ENCODE measurements at places on chromosomes 3 and 15.

- no peak for DNase-seq
Observed at GRCh38 chr15:79025201-79025600, 65.4 kb downstream of the RASGRF1 start.

- DNase-seq = no peak
Observed at GRCh38 chr3:194930377-194931204, 244.9 kb downstream of the FAM43A start.

DNA sequence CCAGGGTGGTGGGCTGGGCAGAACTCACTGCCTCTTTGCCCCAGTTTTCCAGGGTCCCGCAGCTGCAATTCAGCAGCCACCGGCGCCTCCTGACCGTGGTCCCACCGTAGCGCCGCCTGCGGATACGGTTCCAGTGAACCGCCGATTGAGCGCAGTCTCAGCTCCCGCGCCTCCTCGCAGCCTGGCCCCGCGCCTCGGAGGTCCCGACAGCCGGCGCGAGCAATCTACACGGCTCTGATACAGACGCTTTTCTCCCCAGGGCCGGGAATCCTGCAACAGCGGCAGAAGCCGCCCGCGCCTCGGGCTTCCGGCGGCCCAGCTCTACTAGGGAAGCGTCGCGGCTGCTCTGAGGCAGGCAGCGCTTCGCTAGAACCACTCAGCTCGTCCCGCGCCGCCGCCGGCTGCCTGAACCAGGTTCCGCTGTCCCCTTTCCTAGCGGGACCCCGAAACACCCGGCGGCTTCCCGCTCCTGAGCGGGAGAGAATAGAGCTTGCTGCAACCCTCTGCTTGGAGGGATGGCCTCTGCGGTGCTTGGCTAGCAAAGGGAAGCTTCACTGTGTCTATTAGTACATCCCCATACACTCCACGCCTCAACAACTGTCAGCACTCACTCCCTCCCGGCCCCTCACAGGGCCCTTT lies 3.1 kb downstream of the FOXL2NB start:
- DNase-seq = no peak

- no peak for DNase-seq
Observed at GRCh38 chr3:101039285-101039684, 46.1 kb upstream of the ABI3BP start.

GRCh38 chr15:69509131-69509530 lies 56.5 kb downstream of the RPLP1 start:
- DNase-seq = no peak

DNA sequence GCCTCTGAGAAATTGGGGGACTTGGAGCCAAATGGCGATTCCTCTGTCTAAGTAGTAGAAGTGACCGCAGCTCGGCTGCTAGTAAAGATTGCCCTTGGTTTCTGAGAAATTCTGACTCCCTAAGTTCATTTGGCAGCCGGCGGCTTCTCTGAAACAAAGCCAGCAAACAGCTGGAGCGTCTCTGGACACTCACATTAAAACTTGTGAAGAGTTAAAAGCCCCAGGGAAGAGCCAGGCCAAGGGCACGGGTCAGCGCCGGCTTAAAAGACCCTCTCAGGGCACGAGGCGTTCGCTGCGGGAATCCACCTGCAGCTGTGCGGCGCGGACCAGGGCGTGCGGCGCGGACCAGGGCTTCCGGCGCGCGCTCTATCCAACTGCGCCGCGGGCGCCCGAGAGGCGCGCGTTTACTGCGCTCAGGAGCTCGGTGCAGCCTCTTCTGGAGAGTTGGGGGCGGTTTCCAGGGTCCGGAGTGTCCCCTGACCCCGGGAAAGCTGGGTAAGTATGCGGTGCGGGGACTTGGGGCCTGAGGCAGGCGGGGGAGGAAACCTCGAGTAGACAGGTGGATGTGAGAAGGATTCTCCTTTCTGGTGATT lies at the start of gene COL6A5:
Gene COL6A5, plus strand, starts transcription at position 186 of the 593 bp plus-strand sequence. CDS start 27,967 bp downstream, outside the sequence.
- DNase-seq = no peak

DNA sequence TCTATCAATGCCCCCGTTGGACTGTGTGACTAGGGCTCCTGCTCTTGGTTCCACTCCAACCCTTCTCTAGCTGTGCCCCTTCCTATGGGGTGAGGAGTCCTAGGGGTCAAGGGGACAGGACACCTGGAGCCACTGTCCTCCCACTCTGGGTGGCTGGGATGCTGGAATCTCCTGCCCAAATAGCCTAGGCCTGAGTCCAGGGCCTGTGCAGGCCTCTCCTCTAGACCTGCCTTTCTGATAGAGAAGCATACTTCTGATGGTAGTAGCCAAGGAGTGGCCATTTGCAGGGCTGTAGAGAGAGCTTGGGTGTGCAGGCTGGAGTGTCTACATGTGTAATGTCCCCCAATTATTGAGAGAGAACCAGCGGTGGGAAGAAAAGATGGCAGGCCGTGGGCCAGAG lies 54.2 kb downstream of the ITGA11 start:
- no peak for DNase-seq

GRCh38 chr3:118406562-118406961 lies 628.1 kb downstream of the IGSF11 start:
- no peak for DNase-seq

- no peak for DNase-seq
Observed at GRCh38 chr3:69090021-69090420, 5.3 kb downstream of the ARL6IP5 start.

DNA sequence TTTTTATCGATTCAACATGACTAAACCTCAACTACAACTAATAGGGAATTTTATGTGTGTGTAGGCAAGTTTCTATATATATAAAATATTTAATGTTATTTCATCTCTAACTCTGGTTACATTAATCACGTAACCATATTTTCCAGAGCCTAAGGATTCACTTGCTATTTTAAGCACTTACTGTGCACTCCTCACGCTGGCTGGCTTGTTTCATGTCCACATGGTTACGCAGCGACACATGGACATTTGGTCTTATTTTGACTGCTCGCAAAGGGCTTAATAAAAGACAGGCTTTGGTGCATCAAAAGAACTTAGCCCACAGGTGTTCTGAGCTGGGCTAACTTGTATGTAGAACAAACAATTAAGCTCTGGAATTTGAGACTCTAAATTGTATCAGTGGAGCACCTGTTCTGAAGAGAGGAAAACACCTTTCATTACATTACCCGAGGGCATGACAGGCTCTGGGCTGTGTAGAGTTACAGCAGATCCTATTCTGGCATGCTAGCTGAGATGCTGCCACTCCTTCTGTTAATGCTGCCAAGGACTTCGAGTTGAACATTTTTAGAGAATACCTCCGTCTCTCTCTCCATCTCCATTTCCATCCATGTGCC lies 130.0 kb upstream of the NR2F2 start:
- DNase-seq = no peak

- no peak for DNase-seq
Observed at GRCh38 chr3:171254315-171254714, 205.9 kb downstream of the TNIK start.

- DNase-seq = no peak
Observed at GRCh38 chr3:58880182-58880581, 169.6 kb downstream of the CFAP20DC start.

GRCh38 chr15:89628806-89629715 lies 26.2 kb downstream of the KIF7 start:
- DNase-seq = no peak

- DNase-seq = no peak
Observed at GRCh38 chr15:67311731-67312130, 57.1 kb downstream of the IQCH start.

- no peak for DNase-seq
Observed at GRCh38 chr15:93449798-93450197, 360.8 kb upstream of the RGMA start.

DNA sequence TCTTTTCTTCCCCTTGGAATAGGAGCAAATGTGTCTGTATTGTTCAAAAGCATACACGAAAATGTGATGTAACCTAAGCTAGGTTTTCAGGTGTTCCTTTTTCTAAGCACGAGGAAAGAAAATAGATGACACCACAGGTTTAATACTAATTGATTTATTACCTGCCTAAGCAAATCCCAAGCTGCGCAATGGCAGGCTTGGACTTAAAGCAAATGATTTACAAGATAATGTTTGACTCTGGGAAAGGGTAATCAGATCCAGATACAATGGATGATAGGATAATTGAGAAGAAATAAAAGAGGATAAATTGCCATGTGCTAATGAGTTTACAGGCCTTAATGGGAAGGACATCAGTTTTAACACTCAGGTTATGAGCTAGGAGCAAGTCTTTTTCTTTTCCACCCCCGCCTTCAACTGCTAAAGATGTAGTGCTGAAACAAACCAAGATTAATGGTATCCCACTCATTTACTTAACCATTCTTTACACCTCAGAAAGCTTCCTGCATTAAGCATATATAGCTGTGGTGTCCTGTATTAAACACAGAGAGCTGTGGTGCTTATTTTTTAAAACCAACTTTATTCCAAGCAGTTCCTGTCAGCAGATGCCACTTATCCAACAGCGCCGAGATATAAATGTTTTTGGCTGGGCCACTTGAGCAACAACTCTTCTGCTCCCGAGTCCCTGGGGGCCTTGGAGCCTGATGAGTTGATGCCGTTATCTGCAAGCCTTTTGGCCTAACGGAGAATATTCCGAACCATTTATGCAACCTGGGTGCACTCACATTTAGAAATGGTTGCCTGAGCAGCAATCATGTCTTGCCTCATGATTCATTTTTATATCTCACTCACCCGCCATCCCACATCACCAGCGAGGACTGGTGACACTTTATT lies 205.5 kb downstream of the MECOM start:
- DNase-seq = no peak

- DNase-seq = no peak
Observed at GRCh38 chr3:100456745-100457144, 35.7 kb upstream of the TMEM45A start.

DNA sequence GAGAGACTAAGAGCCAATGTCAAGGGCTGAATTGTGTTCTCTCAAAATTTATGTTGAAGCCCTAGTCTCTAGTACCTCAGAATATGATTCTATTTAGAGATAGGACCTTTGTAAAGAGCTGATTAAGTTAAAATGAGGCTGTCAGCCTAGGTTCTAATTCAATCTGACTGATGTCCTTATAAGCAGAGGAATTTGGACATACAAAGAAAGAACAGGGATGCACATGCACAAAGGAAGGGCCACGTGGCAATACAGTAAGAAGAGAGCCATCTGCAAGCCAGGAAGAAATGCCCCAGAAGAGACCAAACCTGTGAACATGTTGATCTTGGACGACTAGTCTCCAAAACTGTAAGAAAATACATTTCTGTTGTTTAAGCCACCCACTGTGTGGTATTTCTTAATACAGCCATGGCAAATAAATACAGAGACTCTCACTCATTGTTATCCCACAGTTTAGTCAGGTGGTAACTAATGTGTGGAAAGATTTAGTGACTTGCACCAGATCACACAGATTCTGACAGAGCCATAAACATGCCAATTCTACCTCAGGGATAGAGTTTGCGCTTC lies 652.2 kb downstream of the NAALADL2 start:
- no peak for DNase-seq

GRCh38 chr3:50050361-50050760 lies 38.4 kb upstream of the RBM5 start:
- DNase-seq = no peak

DNA sequence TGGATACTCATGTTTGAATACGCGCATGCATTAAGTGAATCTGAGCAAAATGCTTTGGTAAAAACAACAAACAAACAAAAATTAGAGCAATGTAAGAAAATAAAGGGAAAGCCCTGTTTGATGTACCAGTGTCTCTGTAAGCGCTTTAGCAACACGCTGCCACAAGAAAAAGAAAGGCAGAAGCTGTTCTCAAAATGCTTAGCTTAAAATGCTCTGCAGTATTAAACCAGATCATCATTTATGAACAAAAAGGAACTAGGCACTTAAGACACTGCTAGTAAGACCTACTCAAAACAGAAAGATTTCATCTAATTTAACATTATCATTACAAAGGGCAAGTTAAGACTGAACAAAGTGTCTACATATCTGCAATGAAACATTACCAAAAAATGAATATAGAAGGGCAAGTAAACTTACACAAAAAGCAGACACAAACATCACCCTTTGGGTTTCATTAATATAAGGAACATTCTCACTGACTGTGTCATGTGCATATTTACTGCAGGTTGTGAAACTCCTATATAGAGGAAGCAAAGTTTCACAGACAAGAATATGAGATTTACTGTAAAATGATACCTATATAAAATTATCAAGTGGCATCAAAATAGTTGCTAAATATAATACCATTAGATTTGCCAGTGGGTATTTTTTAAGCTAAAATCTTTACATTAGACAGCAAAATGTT lies 102.1 kb downstream of the FBXL22 start:
- no peak for DNase-seq

- no peak for DNase-seq
Observed at GRCh38 chr3:17514597-17514996, 227.8 kb downstream of the TBC1D5 start.

GRCh38 chr3:85726241-85726640 lies 767.5 kb downstream of the CADM2 start:
- peak; percentile 4 for DNase-seq

DNA sequence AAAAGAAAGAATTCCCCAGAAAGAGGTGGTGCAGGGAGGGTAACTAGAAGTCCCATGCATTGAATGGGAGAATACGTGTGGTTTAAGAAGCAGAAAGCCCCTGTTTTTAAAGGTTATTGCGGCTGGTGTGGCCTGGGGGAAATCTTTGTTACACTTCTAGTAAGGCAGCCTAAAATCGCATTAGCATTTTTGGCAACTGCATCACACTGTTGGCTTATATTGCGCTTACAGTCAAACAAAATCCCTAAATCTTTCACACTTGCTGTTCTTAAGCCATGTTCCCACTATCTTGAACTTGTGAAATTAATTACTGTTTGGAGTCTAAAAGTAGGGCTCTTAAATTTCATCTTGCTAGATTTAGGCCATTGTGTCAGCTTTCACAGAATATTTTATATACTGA lies 66.0 kb upstream of the GOLIM4 start:
- DNase-seq = no peak

- DNase-seq = peak; percentile 46
Observed at GRCh38 chr3:57752307-57752706, 3.8 kb upstream of the SLMAP start.

GRCh38 chr3:40012381-40012780 lies 203.0 kb downstream of the MYRIP start:
- no peak for DNase-seq
